IMR-90 (cell line): ENCODE measurements at places on chromosomes 2 and 18. TPM values are rescaled to one million over a fixed set of nuclear protein-coding genes. Genes with fewer than 3 reads are reported as not detected.

DNA sequence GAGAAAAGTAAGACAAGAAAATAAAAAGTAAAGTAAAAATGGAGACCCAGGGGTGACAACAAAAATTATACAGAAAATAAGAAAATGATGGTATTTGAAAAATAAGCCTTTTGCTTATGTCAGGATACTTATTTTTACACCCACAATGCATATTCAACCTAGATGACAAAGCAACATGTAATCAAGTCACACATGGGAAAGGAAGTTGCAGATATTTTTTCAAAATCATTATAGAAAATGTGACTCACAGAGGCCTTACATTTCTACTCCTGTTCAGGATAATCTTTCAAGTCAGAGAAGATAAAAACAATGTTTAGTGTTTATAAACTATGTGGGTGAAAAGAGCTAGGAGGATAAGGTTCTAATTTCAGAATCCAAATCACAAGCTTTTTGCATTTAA lies 275.3 kb upstream of the UBE2E3 start:
- DNase-seq = peak; percentile 72

GRCh38 chr2:203688798-203689197 lies 17.6 kb upstream of the CD28 start:
- DNase-seq = peak; percentile 78

GRCh38 chr2:241314226-241315092 lies 1.0 kb downstream of the HDLBP start:
- peak; percentile 57 for DNase-seq

DNA sequence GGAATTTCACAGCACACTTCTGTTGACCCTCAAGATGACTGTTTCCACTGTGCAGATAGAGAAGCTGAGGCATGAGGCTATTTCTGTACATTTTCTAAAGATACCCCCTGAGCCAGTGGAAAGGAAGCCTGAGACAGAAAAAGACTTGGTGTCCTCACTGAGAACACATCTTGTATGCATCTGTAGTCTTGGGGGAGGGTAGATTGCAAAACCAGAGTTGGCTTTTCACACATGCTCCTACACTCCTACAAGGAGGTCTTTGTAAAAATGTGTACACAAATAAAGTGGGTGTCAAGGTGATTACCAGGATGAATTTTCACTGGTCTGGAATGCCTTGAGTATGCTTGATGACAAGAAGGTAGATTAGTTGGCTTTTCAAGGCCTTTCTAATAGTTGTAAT lies 98.0 kb downstream of the KCTD18 start:
- DNase-seq = peak; percentile 26

DNA sequence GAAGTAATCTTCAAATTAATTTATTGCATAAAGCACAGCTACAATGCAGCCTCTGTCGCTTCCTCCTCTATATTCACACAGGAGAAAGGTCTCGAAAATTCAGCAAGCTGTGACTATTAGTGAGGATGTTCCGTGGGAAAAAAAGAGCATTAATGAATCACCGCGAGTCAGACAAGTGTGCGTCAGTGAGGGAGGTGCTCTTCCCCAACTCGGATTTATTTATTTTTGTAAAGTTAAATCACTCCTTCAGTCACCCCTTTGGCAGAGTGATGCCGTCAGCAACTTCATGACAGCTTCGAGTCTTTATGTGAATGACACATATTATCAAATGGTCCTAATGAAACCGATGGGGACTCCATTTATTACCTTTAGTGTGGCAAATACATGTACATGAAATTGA lies 648.9 kb upstream of the SALL3 start:
- peak; percentile 1 for DNase-seq

DNA sequence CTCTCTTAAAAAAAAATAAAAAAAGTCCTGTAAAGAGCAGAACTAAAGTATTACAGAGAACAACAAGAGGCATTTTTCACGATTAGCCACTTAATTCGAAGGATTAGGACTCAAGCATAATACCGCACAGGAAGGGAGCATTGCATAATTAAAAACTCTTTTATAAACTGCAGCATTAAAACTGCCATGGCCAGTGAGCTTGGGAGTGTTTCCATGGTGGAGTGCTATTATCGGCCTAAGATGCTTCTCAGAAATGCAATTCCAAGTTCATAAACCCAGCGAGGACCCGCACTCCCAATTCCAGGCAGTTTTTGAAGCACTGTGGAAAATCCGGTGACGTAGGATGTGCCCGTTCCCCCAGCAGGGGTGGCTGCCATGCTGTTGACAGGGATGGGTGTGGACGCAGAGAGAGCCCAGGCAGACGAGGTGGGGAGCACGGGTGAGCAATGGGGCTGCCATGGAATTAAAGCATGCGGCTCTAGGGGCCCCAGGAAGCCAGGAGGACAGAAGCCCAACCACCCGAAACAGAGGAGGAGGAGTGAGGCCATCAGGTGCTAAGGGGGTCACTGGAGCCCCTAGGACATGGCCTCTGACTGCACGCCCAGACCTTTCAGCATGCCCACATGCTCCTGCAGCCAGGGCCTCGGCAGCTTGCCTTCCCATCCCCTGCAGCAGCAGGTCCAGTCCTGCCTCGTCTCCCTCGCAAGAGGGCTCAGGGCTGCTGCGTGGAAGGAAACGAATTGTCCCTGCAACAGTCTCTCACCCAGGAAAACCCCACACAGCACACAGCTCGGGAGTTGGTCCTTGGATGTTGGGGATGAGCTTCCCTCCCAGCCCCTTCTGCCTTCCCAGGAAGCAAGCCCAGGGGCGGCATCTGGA lies 233.4 kb downstream of the NDUFA10 start:
- no peak for DNase-seq

GRCh38 chr18:32372047-32372380 lies 98.7 kb downstream of the GAREM1 start:
- no peak for DNase-seq

GRCh38 chr2:160353166-160353565 lies 140.4 kb downstream of the RBMS1 start:
- DNase-seq = no peak

DNA sequence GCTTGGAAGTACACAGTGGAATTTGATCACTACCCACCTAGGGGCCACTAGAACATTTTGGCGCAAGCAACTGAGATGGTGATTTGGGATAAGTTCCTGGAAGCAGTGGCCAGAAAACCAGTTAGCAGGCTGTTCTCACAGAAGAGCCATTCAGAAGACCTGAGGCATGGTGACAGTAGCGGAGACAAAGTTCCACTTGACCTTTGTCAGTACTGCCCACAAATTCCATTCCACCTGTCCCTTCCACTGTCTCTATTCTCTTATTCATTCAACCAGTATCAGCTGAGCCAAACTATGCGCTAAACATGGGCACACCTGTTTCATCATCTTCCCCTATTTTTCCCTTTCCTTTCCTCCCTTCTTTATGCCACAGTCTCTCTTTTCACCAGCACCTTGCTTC lies 59.2 kb upstream of the PPP1CB start:
- DNase-seq = no peak

DNA sequence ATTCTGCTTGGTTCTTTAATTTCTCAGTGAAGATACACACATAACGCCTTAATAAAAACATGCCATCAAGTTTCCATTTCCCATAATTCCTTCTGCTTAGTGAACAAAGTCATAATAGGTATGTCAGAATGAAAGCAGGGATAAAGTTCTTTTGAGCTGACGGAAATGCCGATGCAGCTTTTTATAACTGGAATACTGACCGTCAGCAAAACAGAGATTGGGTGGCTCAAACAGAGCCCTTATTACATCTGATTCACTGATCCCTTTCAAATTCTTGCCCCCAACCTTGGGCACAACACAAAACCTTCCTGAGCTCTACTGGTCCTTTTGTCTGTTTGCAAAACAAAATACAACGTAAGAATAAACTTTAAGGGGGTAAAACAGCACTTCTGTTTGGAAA lies 140.4 kb downstream of the CDH2 start:
- no peak for DNase-seq

- peak; percentile 55 for DNase-seq
Measured at GRCh38 chr2:134284119-134284670, 30.3 kb downstream of the MGAT5 start.

GRCh38 chr18:59988098-59988706 lies 88.4 kb downstream of the PMAIP1 start:
- peak; percentile 74 for DNase-seq

- peak; percentile 75 for DNase-seq
Measured at GRCh38 chr18:59459369-59460071, 100.5 kb upstream of the LMAN1 start.

- no peak for DNase-seq
Measured at GRCh38 chr2:99636144-99637034, 146.6 kb upstream of the REV1 start.

DNA sequence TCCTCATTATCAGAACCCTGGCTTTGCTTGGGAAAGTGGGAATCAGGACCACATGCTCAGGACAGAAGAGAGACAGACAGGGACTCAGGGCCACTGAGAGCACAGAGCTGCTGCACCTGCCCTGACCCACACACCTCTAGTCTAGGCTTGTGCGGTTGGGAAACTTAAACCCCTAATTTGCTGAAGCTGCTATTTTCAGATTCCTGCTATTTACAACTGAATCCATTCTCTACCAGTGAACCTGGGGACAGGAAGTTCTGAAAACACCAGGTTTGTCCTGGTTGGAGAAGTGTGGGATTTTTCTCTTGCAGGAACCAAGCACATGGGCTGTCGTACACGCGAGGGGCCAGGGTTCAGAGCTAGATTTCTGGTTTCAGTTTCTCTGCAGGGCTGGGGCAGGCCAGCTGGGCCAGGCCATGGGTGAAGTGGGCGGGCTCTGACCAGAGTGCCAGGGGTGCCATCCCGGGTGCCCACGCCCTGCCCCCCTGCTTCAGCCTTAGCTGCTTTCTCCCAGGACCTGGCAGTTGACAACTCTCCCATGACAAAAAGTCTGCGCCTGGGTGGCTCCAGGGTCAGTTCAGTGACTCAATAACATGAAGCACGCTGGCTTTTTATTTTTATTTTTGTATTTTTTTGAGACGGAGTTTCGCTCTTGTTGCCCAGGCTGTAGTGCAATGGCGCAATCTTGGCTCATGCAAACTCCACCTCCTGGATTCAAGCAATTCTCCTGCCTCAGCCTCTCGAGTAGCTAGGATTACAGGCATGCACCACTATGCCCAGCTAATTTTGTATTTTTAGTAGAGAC lies 51.3 kb upstream of the SLC1A4 start:
- DNase-seq = no peak

DNA sequence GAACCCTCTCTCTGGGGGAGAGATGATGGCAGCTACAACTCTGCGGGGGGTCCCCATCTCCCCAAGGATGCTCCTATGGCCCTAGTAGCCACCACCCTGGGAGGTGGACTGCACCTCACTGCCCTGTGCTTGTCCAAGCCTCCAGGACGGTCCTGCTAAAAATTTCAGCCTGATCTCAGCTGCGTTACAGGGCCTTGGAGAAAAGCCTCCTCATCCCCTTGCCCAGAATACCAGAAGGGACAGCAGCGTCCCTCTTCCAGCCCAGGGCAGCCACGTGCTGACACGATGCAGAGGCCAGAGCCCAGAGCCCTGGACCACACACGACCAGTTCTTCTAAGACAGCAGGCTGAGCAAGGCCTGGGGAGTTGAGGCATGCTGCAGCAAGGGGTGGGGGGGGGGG lies 81.9 kb downstream of the GFPT1 start:
- no peak for DNase-seq

- no peak for DNase-seq
Measured at GRCh38 chr18:72868585-72869225, 918 bp upstream of the NETO1 start.

DNA sequence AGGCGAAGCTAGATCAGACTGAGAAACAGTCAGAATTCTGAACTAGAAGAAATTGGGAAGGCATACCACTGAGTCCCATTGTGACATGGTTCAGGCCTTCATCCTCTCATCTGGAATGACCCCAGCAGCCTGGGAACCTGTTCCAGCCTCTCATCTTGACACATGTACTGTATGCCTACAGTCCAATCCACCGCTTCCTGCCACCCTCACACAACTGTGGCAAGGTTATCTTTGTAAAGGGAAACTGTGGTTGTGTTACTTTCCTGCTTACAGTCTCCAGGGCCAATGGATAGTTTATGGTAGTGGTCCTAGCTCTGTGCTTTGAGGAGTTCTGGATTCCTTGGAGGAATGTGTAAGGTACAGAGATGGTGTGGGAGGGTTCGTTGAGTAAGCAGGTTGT lies 296.9 kb upstream of the TRIB2 start:
- DNase-seq = no peak

DNA sequence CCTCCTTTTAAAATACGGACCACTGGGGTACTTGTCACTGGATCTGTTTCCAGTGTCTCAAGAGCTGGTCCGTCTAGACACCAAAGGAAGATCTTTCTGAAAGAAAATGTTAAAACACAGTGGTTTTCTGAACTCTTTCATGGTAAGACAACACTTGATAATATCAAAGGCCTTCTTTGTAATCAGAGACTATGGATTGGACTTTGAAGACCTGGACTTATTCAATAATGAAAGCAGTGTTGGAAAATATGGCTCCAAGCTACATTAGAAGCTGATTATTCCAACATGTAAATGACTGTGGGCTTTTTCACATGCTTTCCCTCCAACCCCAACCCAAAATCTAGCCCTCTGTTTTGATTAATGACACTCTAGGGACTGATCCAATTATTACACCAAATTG lies 329.4 kb upstream of the LYPD1 start:
- DNase-seq = no peak

- DNase-seq = no peak
Measured at GRCh38 chr2:457262-457661, 169.4 kb upstream of the ALKAL2 start.

DNA sequence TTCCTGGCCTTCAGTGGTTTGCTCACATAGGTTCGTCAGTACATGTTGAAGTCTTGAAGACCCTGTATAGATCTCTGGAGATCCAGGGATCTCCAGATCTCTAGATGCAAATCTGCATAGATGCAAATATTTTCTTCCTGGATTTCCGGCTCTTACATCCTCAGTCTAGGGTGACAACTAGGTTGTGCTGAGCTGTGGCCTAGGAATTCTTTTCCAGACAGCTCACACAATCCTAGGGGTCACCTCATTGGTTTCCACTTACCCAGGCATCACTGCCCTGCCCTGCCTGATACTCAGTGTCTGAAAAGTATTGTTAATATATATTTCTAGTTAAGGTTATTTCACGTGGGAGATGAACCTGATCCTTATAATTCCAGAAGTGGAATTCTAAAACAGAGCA lies 105.1 kb upstream of the TTC27 start:
- peak; percentile 12 for DNase-seq

DNA sequence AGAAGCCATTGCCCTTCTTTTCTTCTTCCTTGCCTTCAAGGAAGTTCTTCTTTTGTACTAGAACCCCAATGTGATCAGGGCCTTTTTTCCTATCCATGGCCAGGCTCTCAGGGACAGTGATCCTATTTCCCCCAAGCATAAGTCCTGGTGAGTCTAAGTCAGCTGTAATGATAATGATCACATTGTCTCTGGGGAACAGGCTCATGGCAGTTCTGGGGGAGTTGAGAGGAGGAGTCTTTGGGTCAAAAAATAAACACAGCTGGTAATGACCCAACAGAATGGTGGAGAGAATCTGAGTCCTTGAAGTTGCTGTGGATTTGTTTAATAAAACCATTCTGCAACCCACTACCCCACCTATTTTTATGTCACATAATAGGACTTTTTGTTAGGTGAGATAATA lies 96.6 kb downstream of the SOCS6 start:
- peak; percentile 64 for DNase-seq

- DNase-seq = peak; percentile 31
Measured at GRCh38 chr2:16628314-16628713, 37.3 kb downstream of the CYRIA start.

- no peak for DNase-seq
Measured at GRCh38 chr2:201631041-201631440, 12.3 kb downstream of the TMEM237 start.

- DNase-seq = no peak
Measured at GRCh38 chr2:70956141-70956540, 20.4 kb downstream of the ATP6V1B1 start.

Gene ST8SIA5
- polyA plus RNA-seq = 0.03 TPM in 1 of 2 replicates, not detected in the other

Gene YWHAQ
- polyA plus RNA-seq = 217 and 255 TPM in 2 replicates

Gene AGFG1
- polyA plus RNA-seq = 58.1 and 58.4 TPM in 2 replicates

Gene SLC19A3
- not detected in 2 replicates for polyA plus RNA-seq

Gene PRSS56
- polyA plus RNA-seq = not detected in 2 replicates

Gene MRPS5
- 42.5 and 44.1 TPM in 2 replicates for polyA plus RNA-seq

Gene SRD5A2
- polyA plus RNA-seq = not detected in 2 replicates
